ENCODE measurements at places on chromosomes 11 and 22.

GRCh38 chr11:3631331-3631730 is 10.5 kb downstream of the ART5 start:
- no peak for DNase-seq

GRCh38 chr22:45446216-45446615 is 32.7 kb downstream of the RIBC2 start:
- no peak for DNase-seq

DNA sequence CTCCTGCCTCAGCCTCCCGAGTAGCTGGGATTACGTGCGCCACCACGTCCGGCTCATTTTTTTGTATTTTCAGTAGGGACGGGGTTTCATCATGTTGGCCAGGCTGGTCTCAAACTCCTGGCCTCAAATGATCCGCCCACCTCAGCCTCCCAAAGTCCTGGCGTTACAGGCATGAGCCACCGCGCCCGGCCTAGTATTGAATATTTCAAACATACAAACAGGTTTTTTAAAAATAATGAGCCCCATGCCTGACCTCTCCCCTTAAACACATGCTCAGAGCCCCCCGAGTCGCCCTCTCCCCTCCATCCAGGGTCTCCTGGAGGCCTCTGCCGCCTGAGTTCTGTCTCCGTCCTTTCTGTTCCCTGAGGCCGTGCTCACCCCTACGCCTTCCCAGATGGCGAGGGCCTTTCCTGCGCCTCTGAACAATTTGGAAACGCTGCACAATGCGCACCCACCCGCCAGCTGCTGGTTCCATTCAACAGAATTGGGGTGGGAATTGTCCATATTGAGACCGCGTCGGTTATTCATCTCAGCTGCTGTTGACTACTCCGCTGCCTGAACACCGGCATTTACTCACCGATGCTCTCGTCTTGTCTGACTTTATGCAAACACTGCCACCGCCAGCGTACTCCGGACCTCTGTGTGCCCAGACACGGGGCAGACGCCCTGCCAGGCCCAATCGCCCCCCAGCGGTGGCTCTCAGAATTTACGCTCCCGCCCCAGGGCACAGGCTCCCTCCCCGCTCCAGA is 13.6 kb upstream of the RNH1 start:
- no peak for DNase-seq

DNA sequence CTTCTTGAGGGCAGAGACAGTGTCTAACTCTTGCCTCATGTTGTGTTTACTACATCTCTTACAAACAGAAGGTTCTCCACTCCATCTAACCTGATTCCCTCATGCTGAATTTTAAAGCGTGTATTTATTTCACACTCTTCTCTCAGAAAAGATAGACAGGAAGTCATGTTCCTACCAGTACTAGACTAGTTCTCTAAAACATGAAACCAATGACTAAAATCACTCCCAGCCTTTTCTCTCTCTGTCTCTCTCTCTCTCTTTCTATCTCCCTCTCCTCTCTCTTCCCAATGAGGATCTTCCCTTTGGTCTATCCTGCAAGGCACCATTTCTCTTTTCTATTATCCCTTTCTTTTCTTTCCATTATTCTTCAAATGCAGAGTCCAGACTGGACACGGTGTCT is 391.9 kb upstream of the CADM1 start:
- DNase-seq, result no peak

GRCh38 chr11:134139303-134139872 is 70.5 kb downstream of the JAM3 start:
- no peak for DNase-seq

DNA sequence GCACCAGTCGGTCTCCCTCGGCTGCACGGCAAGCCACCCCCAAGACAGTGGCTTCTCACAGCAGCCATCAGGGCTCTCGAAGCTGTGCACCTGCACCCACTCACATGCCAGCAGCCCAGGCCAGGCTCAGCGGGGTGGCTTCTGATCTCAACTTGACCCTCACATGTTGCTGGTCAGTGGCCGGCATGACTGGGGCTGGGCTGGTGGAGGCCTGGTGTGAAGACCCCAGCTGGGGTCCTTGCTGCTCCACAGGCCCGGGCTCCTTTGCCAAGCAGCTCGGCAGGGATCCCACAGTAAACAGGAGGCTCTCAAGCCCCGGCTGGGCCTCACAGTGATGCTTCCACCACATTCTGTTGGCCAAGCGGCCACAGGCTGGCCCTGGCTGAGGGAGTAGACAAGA is 128.2 kb downstream of the BRD1 start:
- no peak for DNase-seq

DNA sequence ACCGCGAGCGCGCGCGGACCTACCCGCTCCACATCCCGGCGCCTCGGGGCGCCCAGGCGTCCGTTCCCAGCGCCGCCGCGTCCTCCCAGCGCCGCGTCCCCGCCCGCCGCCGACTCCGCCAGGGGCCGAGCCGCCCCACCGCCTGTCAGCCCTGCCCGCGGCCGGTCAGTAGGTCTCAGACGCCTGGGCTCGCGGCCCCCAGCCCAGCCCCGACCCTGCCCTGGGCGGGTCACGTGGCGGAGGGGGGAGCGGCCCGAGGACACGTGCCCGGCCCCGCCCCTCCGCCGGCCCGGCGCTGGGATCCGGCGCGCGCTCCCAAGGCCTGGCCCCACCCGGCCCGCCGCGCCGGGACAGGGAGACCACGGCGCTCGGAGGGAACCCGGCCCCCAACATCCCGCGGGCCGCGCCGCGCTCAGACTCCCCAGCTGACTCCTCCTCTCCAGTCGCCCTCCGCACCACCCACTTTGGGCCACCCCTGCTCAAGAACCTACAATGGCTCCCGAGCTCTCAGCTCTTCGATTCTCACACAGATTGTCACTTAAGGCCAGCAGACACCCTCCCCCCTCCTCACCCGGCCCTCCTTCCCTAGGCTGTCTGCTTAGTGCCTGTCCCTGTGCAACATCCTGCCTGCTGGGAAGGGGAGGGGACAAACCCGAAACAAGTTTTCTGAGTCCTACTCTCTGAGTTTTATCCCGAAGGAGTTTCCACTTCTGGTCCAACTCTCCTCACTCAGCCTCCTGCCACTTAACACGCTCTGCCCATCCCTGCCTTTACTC is at the start of gene RAB3IL1:
Gene RAB3IL1 (minus strand): TSS at position 233 of the 776 bp plus-strand sequence. CDS start 199 bp downstream, at position 34.
- DNase-seq, result no peak

GRCh38 chr11:4063348-4063747 is 31.3 kb upstream of the RRM1 start:
- DNase-seq, result no peak

DNA sequence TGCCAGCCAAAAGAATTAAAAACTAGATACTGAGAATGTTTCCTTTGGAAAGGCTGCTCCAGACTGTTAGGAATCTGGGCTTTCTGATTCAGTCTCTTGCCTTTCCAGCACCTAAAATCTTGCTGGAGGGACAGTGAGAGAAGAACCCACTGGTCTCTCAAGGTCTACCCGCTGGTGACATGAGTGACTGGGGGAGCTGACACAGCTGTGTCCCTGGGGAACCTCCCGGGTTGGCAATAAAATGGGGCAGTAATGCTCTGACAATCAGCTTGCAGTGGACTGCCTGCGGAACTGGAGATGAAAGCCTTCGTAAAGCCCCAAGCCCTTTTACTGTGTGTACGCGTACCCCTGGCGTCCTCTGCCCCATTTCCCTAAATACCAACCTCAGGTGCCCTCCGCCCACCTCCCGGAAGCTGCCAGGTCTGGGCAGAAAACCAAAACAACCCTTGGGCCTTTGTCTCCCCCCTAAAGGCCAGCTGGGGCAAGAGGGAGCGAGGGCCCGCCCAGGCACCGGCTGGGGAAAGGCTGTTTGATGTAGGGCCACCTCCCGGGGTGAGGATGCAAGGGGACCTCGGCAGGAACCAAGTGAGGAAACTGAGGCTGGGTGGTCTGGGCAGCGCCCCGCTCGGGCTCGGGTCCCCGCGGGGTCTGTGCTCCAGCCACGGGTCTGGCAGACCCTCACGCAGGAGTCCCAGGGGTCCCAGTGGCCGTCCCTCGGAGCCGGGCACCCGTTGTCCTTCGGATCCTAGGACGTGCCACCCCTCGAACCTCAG is 741 bp downstream of the CARS1 start:
- no peak for DNase-seq

- DNase-seq, result peak; percentile 43
Observed at GRCh38 chr11:121451986-121452608, at the start of gene SORL1. TSS of gene SORL1 (plus strand) at chr11:121452314. CDS start at chr11:121452332, 18 bp downstream.

GRCh38 chr22:27514601-27515523 is 286.7 kb downstream of the MN1 start:
- DNase-seq, result no peak

GRCh38 chr22:46843821-46844255 is 81.4 kb downstream of the TBC1D22A start:
- DNase-seq, result no peak

DNA sequence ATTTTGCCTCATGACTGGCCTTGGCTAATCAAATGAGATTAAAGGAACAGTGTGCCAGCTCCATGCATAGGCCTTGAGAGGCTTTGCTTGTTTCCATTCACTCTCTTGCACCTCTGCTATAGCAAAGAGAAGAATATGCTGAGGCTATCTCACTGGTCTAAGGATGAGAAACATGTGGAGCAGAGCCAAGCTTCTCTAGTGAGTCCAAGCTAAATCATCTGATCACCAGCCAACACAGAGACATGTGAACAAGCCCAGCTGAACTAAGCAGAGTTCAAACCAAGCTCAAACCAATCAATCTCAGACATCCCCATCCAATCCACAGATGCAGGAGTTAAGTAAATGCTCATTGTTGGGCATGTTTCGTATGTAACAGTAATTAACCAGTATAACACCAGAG is 69.4 kb upstream of the API5 start:
- no peak for DNase-seq

GRCh38 chr11:2213384-2213842 is 41.8 kb upstream of the TH start:
- no peak for DNase-seq

DNA sequence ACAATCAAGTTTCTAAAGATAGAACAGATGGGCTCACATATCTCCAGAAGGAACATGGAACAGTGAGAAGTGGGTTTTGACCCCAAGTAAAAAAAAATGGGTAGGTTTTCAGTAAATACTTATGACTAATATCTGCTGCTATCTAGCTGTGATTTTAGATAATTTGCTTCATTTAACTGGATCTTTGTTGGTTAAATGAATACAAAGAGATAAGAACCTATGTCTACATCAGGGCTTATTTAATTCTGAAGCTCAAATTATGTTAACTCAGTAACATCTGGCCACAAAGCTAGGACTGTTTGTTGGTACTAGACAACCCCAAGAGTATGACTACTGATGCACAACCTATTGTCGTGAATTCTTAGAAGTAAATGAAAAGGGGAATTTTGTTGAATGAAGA is 144.4 kb upstream of the SESN3 start:
- no peak for DNase-seq

- no peak for DNase-seq
Observed at GRCh38 chr22:38300197-38300945, 16.9 kb downstream of the CSNK1E start.

- DNase-seq, result no peak
Observed at GRCh38 chr11:91394727-91395414, 829.7 kb upstream of the FAT3 start.

DNA sequence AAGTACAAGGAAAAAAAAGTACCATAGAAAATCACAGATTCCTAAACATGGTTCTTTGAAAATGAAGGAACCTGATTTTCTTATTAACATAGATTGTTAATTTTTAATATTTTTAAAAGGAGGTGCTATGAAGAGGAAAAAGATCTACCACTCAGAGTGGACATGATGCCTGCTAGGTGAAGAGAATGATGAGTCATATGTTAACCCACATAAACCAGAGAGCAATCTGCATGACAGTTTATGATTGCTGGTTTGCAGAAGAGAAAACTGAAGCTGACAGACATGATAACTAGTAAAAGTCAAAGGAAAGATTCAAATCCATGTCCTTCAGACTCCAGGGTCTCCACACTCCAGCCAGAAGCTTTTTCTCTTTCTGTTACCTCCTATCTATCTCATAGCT is 1231.7 kb downstream of the LRRC4C start:
- DNase-seq, result no peak

DNA sequence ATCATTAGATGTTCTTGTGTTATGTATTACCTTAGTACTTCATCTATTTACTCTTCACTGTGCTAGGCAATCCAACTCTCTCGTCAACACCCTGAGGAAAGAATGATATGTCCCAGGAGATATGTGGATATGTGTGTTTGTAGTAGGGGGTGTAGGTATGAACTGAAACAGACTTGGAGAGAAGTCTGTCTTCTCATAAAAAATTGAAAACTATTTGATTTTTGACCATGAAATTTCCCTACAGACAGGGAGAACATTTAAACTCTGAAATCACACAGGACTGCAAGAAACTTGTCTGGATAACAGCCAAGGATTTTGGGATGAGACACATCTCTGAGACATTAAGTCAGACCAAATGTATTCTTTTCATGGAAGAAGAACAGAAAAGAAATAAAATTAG is 967.0 kb upstream of the FAT3 start:
- no peak for DNase-seq

GRCh38 chr22:46750863-46751443 is 11.5 kb upstream of the TBC1D22A start:
- no peak for DNase-seq

DNA sequence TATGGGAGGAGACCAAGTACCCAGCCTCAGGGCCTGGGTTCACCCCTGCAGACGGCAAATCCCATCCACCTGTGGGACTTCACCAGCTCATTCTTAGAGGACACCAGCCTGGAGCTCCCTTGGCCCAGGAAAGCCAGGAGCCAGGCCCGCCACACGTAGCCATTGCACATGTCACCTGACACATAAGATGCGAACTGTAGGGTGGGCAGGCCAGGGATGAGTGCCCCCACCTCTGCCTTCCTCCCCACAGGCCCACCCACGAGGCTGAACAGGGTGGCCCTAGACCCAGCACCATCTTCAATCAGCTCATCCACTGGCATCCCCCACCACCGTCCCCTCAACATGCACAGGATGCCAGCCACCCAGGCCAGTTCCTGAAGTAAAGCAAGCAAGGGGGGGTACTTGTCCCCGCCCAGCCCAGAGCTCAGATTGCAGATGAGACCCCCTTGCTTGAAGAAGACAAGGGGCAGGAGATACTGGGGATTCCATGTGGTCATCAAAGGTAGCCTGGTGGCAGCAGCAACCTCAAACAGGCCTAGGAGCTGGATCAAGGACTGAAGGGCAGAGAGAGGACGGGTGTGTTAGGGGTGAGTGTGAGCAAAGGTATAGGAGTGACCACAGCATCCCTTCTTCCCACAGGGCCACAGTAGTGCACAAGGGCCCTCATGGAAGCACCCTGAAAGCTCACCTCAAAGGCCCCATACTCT is 45.6 kb downstream of the IGLL5 start:
- DNase-seq, result no peak

DNA sequence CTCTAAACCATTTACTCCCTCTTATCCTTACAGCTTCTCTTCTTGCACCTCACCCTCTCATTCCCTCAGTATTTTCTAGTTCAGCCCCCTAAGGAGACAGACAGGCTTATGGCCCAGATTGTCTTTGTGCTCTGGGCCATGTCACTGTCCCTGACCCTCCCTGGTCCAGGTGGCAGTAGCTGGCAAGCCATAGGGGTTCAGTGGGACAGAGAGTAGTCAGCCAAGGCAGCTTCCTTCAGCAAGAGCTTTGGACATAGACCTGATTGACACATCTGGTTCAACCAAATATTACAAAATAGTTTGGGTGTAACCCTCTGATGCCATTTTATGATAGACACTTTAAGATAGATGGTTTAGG is 53.9 kb downstream of the NCAM1 start:
- no peak for DNase-seq

GRCh38 chr22:40691532-40691931 is 12.2 kb downstream of the MCHR1 start:
- DNase-seq, result no peak

GRCh38 chr11:105856954-105857353 is 165.1 kb downstream of the MSANTD4 start:
- no peak for DNase-seq

- no peak for DNase-seq
Observed at GRCh38 chr22:35315855-35316745, 16.4 kb downstream of the TOM1 start.

GRCh38 chr11:79371152-79371551 is 69.7 kb downstream of the TENM4 start:
- no peak for DNase-seq
